T-helper 1 cell treated with Interleukin-12 subunit alpha and Interleukin-12 subunit beta and Interleukin-4 antibody, amounts not matched to agents 30 ng/mL and 1 ng/mL, for 36 hours (primary cell): ENCODE measurements at places on chromosomes 13 and 19. TPM values are rescaled to one million over a fixed set of nuclear protein-coding genes. Genes with fewer than 3 reads are reported as not detected.

HS6ST3 gene
- total RNA-seq: not detected in 2 replicates

TNNT1 gene
- not detected in 2 replicates for total RNA-seq

ADM5 gene
- 3.9 and 4.4 TPM in 2 replicates for total RNA-seq

PTGIR gene
- 126 and 135 TPM in 2 replicates for total RNA-seq

ZNF564 gene
- 11.0 and 11.2 TPM in 2 replicates for total RNA-seq

SERP2 gene
- total RNA-seq: 0.80 and 1.7 TPM in 2 replicates

RNF113B gene
- total RNA-seq: not detected in 2 replicates

FAM174C gene
- total RNA-seq: 55.8 and 64.6 TPM in 2 replicates

COX7A1 gene
- total RNA-seq: not detected in 2 replicates

IGSF23 gene
- total RNA-seq: not detected in 2 replicates

SLC25A30 gene
- 22.6 and 26.7 TPM in 2 replicates for total RNA-seq

C19orf85 gene
- total RNA-seq: not detected in 2 replicates
